ENCODE measurements at places on chromosomes 13 and 19.
A peak's percentile ranks its signal among the peaks of the same experiment; 100 is the strongest.

GRCh38 chr13:58376349-58376748, 744.8 kb downstream of the PCDH17 start:
- DNase-seq = no peak

GRCh38 chr19:18274781-18275356, 617 bp upstream of the IQCN start:
- peak; percentile 80 for DNase-seq

GRCh38 chr19:28940751-28941500, 272.0 kb downstream of the UQCRFS1 start:
- DNase-seq = no peak

DNA sequence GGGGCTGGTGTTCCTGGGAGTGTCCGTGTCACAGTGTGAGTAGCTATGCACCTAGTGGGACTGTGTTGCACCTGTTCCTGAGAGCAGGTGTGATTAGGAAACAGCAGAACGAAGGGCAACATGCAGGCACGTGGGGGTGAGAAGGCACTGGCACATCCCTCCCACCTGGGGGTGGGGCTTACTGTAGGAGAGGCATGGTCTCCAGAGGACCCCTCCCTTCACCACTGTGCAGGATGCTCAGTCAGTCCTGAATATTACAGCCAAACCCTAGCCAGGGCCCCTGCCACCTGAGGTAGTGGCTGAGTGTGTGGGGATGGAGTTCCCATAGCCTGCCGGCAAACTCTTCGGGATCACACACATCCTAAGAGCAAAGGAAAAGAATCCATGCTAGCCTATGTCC, 99.2 kb downstream of the ZDHHC20 start:
- DNase-seq = no peak

DNA sequence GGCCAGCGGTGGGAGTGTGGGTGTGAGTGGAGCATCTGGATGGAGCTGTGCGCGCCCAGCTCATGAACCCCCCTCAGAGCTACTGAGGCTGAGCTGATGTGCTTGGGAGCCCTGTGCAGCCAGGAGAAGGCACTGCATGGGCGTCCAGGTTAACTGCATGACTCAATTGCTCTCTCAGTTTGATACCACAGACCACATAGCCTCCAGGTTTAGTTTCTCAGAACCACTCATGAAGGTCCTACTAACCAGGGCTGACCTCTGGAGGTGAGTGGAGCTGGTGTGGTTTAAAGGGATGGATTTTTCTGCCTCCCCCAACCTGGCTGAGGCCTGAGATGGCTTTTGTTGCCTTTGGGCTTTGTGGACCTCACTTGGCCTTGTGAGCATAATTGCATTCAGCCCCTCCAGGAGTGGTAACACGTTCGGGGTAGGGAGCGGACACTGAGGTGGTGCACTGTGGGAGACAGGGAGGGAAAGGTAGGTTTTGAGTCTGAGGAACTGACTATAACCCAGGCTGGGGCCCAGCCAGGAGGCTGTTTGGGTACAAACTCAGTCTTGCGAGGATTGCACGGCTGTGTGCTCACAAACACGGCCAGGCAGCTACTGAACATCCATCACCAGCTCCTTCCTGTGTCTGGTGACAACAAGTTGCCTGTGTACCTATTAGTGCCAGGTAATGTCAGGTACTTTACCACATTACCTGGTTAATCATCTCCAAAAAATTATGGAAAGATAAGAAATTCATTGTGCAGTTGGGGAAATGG, 97.5 kb downstream of the RGCC start:
- no peak for DNase-seq

GRCh38 chr13:37995092-37995491, 125.5 kb upstream of the TRPC4 start:
- no peak for DNase-seq

GRCh38 chr13:99566125-99567083, 65.1 kb downstream of the TM9SF2 start:
- DNase-seq = no peak

GRCh38 chr13:112065867-112066623, 904 bp upstream of the SOX1 start:
- DNase-seq = no peak

DNA sequence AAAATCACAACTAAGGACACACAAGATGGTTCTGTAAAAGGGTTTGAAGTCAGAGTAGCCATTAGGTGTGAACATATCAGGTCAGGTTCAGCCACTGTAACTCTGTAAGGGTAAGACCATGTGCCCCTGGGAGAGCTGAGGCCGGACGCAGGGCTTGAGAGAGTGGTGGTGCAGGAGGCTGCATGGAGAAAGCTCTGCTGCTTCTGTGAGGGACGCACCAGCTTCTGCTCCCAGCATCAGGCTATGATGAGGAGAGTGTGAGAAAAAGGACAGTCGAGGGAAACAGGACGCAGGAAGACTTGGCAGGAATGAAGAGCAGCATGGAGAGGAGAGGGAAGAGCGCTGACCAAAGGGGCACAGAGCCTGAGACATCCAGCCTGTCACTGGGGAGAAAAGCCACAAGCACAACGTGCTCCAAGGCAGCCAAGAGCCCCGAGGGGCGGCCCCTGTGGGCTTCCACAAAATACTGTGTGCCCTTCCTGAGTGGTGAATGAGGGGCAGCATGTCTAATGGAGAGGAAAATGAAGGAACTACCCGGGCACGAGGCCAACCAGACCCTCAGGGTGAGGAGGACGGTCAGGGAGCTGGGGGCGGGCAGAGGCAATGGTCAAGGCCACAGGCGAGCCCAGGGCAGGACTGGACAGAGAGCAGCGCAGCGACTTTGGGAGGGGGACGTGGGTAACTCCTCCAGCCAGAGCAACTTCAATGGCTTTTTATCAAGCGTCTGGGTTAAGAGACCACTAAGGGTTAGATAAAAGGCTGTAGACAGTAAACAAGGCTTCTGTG, 107.7 kb downstream of the COL4A1 start:
- no peak for DNase-seq

DNA sequence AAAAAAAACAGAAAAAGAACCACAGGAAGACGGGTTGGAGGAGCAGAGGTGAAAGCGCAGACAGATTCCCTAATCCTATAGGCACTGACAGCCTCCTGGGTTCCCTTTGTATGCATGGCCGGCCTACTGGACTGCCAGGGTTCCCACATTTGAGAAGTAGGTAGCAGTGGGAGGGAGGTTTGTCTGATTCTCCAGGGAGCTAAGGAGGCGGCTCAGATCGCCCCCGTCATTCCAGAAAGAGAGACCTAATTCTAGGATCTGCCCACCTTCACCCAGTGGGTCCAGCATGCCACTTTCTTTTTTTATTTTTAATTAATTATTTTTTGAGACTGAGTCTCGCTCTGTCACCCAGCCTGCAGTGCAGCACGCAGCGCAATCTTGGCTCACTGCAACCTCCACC, 9.7 kb upstream of the CCL25 start:
- no peak for DNase-seq

DNA sequence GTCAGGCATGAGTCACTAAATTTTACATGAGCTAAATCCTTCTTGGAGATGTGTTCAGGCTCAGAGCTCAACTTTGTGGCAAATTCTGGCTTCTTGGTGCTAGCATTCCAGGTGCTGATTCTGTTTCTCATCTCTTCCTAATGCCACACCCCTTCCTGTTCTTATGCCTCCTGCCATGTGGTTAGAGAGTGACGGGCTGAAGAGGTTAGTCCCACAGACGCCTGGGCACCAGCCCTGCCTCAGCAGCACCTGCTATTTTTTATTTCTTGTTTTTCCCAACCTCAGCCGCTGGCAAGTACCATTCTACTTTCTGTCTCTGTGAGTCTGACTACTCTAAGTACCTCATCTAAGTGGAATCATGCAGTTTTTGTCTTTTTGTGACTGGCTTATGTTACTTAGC, 329.5 kb downstream of the KCNRG start:
- DNase-seq = no peak

DNA sequence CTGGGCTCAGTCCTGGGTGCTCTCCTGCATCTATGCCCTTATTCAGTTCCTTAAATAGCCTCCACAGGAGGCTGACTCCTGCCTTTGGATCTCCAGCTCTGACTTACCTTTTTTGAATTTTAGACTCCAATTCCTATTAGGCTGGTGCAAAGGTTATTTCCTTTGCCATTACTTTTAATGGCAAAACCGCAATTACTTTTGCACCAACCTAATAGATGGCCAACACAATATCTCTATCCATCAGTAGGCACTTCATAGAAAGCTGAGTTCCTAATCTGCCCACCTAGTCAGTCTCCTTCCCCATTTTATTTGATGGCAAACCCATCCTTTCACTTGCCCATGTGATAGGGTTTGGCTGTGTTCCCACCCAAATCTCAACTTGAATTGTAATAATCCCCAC, 95.3 kb downstream of the CACNA1A start:
- DNase-seq = no peak

GRCh38 chr13:22040810-22041364, 370.0 kb downstream of the FGF9 start:
- DNase-seq = no peak

- DNase-seq = no peak
Observed at GRCh38 chr13:25132751-25133390, 36.9 kb downstream of the PABPC3 start.

GRCh38 chr13:42041684-42042035, 6.8 kb upstream of the DGKH start:
- DNase-seq = peak; percentile 89

- DNase-seq = peak; percentile 98
Observed at GRCh38 chr13:32877491-32877890, 138.7 kb upstream of the KL start.

DNA sequence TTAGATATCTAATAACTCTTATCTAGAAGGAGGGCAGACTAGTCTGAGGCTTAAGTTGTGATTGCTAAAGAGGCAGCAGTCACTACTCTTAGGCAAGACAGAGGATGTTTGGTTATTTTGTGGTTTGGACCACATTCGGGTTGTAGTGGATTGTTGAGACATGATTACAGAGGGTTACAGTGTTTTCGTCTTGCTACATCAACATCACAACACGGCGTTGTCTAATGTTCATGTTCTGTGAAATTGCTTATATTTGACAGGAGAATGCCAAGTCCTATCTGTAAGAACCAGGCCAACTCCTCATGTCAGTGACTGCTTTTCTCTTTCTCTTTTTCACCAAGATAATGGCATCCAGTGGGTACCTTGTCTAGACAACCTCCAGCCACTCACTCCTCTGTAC, 16.8 kb upstream of the TM9SF2 start:
- no peak for DNase-seq

DNA sequence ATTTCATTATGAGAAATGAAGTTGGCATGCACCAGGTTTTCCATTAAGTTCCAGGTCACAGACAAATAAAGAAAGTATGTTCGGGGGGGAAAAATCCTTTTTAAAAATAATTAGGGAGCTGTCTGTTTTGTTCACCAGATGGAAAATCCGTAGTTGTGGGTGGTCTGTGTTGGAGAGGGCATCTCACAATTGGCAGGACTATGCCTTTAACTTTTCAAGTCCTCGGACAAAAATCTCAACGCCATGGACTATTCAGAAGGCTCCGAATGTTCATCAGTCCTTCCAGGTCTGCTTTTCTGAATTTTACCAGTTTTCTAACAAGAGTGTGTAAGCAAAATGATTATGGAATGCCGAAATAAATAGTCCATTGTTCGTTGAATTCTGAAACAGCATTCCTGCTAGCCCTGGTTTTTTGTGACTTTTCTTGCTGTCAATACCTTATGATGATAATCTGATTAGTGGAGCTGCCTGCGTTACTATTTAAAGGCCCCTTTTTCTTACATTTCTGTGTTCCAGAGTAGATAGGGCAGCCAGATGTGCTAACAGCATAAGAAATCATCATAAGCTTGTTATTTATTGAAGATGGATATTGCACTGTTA, 146.9 kb downstream of the TM9SF2 start:
- no peak for DNase-seq

GRCh38 chr19:18021121-18021755, 13.3 kb downstream of the ARRDC2 start:
- peak; percentile 74 for DNase-seq

DNA sequence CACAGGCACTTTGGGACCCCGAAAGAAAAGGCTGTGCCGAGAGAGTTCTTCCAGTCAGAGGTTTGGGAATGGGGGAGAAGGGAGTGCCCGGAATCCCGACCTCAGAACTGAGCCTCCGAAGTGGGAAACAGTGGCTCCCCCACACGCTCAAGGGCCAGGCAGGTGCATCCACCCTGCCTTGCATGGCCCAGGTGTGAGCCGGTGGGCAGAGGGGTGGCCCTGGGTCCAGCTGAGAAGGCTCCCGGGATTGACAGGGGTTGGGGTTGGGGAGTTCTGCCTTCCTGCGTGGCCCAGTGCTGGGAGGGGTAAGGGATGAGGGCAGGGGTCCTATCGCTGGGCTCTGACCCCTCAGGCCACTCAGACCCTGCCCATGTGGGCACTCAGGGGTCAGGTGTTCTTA, 163.5 kb upstream of the TUBA3C start:
- no peak for DNase-seq

DNA sequence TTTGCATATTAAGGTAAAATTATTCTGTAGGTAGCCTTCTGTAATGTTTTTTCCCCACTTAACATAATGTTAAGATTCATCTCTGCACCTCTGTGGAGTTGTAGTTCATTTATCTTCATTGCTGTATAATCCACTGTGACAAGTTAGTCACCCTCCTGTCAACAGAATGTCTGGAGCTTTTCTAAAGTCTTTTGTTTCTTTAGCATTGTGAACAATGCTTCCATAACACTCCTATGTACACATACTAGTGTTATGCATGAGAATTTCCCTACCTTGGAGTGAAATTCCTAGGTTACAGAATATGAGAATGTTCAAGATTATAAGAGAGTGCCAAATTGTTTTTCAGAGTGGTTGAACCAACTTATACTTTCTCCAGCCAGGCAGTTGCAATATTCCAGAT, 113.5 kb downstream of the COG6 start:
- DNase-seq = no peak

GRCh38 chr13:32790731-32791130, 204.5 kb downstream of the PDS5B start:
- DNase-seq = peak; percentile 77

DNA sequence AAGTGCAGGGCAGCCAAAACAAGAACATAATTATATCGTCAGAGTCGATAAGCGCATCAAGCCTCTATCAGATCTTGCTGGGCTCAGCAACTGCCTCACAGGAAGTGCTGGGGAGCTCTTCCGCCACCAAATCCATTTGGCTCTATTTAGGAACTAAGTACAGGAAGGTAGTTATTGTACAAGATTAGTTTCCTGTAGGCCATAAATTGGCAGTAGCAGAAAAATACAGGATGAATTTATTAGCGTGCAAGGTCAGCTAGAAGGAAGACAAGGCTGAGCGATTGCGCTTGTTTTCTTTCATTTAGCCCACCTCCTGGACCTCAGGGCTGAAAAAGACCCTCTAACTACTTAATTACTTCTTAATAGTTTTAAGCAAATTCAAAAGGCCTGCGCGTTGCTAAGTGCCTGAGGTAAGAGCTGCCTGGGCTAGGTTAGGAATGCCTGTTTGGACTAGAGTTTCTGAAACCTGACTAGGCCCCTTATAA, 118.5 kb downstream of the IRS2 start:
- no peak for DNase-seq

- DNase-seq = no peak
Observed at GRCh38 chr13:54657588-54657987, 1629.0 kb downstream of the OLFM4 start.

GRCh38 chr19:13207237-13207845, 57.1 kb downstream of the IER2 start:
- no peak for DNase-seq

DNA sequence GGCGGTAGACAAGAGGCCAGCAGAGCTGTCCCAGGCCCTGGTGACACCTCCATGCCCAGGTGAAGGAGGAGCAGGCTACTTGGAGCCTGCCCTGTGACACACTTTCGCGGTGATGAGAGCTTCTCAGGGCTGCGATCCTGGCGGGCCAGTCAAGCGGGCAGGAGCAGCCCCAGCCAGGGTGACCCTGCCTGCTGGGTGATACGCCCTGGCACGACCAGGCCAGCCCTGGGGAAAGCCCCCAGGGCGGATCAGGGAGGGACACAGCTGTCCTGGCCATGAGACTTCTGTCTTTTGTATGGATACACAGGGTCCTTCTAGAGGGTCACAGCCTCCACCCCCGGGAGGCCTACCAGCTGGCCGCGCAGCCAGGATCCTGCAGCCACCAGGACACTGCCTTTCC, 13.1 kb downstream of the DNM2 start:
- no peak for DNase-seq

All from HT-29 (cell line).